ENCODE measurements at places on chromosomes 3 and 15.

DNA sequence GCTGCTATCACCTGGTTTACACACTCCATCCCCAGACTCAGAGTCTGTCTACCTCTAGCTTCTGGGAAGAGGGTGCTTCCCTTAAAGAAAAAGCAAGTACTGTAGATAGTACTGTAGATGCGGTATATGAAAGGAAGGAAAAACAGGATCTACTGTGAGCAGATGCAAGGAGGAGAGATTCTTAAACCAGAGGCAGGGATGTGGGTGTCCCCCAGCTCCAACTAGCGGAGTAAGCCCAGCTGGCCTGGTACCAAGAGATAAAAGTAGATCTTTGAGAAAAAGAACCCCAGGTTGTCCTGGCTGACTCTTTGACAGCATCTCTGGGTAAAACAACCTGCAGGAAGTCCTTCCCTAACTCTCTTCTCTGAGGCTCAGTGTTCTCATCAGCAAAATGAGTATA lies 523.7 kb upstream of the PROK2 start:
- no peak for DNase-seq

DNA sequence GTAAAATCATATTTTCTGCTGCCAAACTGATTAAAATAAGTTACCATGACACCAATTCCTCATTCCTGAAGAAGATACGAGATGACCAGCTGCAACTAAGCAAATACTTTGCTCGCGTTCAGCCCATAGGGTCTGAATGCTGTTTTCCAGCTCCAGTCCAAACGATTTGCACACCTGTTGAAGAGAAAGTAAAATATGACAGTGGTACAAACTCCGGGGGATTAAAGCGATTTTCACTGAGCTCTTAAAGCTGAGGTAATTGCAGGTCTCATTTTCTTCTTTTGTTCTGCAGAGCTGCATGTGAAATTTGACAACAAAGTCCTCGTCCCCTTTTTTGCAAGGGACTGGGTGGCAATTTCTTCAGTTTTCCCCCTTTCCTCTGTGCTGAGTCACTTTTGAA lies 118.4 kb downstream of the NR2F2 start:
- no peak for DNase-seq

GRCh38 chr3:129305592-129306091 lies 27.0 kb downstream of the HMCES start:
- peak; percentile 62 for DNase-seq

GRCh38 chr3:123305192-123305591 lies 103.4 kb downstream of the SEC22A start:
- no peak for DNase-seq

DNA sequence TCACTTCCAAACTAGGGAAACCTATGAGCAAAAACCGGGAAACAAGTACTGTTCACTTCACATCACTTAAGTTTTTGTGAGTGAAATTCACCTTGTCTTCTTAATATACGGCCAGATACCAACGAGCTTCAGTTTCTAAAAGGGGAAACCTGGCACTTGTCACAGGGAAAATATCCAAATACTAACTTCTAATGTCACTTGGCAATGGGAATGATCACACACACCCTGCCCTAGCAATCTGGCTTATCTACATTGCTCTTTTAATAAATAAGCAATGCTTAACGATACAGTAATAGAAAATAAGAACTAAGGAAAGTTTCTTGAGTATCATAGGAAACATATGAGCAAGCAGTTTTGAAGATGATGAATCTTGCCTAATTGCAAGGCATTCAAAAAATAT lies 34.6 kb upstream of the PLOD2 start:
- DNase-seq, result no peak

- no peak for DNase-seq
These were observed 43.4 kb downstream of the RETNLB start for GRCh38 chr3:108713816-108714215.

- DNase-seq, result no peak
These were observed 288.6 kb downstream of the CLSTN2 start for GRCh38 chr3:140223631-140224030.

DNA sequence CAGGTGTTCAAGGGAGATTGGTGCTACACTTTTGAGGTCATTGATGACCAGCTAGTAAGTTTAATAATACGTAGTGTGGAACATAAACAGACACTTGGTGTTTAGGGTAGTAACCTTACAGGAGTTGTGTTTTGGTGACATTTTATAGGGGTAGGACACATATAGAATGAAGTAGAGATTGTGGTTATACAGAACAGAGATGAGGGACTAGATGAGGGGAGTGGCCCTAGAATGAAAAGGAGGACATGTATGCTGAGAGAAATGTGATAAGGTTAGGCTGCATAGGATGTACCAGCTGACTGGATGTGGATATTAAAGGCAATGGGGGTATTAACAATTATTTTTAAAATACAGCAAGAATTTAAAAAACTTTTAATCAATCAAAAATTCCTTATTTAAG lies 8.0 kb downstream of the MBNL1 start:
- DNase-seq, result no peak

DNA sequence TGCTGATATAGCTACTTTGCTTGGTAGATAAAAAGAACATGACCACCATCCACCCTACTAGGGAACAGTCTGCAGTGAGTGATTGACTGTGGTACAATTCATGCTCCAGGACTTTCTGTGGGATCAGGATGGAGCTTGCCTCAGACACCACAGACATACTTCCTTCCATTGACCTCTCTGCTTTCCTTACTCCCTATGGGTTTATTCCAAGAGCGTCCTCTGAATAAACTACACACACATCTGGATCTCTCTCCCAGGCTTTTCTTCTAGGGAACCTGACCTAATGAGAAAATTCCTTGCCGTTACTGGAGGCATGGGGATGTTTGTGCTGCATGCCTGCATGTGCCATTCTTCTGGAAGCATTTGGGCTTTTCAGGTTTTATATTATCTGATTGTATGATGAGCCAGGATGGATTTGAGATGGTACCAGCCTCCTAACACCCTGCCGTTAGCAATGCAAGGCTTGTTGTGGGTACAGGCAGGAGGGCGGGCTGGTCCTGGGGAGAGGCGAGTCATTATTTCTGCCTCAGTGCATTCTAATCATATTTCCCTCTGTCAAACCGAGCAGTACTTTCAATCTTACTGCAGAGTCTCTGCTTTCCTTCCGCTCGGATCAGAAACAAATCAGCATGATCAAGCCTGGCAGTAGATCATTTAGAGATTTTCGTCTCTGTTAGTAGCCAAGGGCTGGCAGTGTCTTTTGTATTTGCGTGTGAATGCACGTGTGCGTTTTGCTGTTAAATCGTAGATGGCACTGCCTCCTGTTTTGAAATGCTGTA lies 279.2 kb downstream of the PDCD6IP start:
- DNase-seq, result no peak

- DNase-seq, result no peak
These were observed 8.1 kb downstream of the PPM1M start for GRCh38 chr3:52253314-52254304.

- DNase-seq, result no peak
These were observed 62.9 kb upstream of the FNDC3B start for GRCh38 chr3:171976526-171976925.

GRCh38 chr15:80984856-80985255 lies 4.8 kb downstream of the MESD start:
- DNase-seq, result no peak

DNA sequence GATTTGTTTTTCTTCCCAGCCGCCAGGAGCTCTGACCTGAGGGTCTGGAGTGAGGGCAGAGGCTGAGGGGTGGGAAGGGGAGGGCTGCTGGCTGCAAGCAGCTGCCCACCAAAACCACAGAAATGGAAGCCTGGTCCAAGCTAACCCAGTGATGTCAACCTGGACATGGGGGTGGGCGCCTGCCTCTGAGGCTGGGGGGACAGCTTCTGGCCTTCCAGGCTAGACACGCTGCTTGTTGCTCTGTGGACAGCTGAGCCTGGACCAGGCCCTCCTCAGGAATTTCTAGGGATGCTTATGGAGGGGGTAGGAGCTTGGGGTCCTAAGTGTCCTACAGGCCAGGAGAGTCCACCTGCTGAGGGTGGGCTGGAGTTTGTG lies 21.4 kb downstream of the PSTPIP1 start:
- no peak for DNase-seq

GRCh38 chr3:80192936-80193335 lies 425.1 kb upstream of the ROBO1 start:
- DNase-seq, result no peak

- no peak for DNase-seq
These were observed 204.9 kb upstream of the CGNL1 start for GRCh38 chr15:57171426-57171825.

DNA sequence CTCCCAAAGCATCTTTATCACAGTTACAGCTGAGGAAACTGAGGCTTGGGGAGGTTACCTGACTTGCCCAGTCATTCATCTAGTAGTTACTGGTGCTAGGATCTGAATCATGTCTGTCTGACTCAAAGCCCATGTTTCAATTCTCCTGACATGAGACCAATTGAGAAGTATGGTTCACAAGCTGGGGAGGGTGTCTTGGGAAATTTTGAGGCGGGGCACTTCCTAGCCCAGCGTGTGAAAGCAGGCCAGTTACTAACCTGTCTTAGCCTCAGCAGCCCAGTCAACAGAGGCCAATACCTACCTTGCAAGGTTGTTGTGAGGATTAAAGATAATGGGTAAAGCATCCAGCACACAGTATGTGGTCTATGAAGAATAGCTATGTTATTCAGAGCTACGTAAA lies 37.0 kb downstream of the CLDN18 start:
- no peak for DNase-seq

DNA sequence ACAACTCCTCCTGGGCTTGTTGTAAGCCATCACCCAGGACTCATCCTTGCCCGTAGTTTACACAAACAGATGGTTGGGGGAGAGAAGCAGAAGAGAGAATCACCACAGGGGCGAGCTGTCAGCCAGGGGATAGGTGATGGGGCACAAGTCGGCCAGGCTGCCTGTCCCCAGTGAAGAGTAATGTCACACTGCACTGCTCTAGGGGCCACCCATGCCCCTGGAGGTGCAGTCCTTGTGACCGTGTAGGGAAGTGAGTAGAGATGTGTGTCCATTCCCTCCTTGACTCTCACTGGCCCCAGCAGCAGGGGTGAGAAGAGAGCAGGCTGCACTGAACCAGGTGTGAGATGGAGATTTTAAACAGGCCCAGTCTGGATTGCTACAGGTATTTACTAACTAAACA lies 17.1 kb upstream of the PRSS50 start:
- no peak for DNase-seq

- DNase-seq, result no peak
These were observed 224.4 kb downstream of the THRB start for GRCh38 chr3:24270204-24270691.

- DNase-seq, result no peak
These were observed 92.9 kb downstream of the TPRA1 start for GRCh38 chr3:127497676-127498075.

DNA sequence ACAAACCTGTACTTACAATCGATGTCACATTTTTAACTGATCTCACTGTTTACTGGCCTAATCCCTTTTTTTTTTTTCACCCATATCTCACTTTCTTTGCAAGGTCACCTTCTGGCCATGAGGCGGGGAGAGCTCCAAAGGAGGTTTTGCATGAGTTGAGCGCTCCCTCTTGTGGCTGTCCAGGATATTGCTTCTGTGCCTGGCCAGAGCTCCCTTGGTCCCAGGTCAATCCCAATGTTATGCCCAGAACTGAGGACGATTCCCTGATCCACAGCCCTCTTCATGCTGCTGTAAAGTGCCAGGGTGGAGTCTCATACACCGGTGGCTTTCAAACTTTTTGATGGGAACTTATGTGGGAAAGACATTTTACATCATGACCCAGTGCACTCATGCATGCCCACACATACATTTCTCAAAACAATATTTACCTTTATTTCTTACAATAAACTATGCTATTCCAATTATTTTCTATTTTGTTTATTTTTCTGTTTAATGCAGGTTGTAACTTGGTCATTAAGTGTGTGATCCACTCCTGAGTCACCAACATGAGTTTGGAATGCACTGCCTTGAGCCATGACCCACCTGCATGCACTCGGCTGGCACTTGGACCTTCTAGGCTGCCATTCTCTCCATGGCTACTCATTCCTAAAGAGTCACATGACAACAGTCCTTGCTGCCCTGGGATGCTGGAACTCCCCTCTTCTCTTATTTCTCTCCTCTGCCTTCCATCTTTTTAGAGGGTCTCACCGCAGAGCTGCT lies 9.6 kb upstream of the SST start:
- peak; percentile 84 for DNase-seq

DNA sequence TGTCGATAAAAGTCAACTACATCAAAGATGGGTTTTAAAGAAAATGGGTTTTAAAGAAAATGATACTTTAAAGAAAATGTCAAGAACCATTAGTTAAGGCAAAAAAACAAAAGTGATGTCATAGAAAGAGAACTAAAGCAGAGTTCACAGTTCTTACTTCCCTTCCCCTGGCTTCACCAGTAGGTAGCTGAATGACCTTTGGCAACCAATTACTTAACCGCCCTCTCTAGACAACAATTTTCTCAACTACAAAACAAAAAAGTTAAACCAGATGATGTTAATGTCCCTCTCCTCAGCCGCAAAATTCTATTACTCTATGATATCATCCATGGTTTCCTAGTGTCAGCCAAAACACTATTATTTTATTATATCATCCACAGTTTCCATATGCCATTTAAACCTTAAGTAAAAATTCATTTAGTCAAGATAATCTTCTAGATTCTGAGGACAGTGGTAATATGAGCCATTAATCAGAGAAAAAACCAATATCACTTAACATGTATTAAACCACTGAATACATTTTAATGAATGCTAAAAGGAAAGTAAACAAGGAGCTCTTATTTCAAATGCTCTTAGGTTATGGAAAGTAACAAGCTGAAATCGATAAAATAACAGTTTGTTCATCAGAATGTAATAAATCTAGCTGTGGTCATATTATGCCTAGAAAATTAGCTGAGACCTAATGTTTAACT lies 13.1 kb downstream of the RYK start:
- no peak for DNase-seq

DNA sequence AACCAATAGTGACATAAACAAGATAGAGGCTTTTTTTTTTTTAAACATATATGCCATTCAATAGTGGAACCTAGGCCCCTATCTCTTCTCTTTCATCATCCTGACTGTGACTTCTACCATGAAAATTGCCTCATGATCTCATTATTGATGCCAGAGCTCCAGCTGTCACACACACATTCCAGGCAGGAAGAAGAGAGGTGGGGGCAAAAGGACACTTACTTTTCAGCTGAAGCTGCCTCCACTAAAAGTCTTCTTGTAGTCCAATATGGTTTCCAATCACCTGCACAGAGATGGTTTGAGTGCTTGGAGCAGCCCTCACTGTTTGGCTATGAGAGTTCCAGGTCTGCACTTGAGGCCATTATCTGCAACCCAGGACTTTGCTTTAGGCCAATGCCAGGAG lies 45.0 kb downstream of the CLEC3B start:
- DNase-seq, result no peak
